ENCODE measurements at places on chromosomes 6 and 20.

DNA sequence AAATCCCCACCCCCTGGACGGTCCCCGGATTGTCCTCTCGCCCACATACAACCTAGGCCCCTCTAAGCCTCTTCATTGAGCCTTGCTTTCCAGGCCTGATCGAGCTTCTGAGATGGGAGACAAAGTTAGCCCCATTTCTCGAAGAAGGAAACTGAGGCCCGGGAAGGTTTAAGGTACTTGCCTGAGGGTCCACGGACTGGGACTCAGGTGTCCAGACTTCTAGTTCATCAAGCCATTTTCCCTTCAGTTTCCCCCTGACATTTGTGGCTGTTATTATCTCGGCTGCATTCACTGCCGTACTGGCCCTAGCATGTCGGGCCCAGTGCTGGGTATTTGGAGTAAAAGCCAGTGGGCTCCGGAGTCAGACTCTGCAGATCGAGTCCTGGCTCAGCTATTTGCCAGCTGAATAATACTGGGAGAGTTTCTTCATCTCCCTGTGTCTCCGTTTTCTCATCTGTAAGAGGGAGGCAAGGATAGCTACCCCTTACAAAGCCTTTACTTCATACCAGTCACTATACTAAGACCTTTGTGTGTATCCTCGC lies 633 bp downstream of the RPRD1B start:
- DNase-seq, result no peak

DNA sequence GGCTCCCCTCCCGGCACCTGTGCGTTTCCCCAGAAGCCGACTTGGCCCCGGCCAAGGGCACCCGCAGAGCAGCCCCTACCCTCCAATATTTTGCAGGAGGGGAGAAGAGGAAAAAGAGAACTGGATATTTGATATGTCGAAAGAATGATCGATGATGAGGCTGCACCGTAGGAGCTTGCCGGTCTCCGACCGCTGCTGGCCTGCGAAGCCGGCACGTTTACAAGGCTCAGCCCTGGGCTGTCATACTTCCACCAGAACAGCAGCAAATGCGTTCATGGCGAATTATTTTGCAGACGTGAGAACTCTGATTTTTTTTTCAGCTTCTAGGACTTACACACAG lies 296.7 kb downstream of the TFAP2C start:
- no peak for DNase-seq

- DNase-seq, result no peak
Measured at GRCh38 chr20:33217052-33217451, at the start of gene BPIFA3. BPIFA3 (plus strand) TSS chr20:33217352; CDS start chr20:33217537, 185 bp downstream.

GRCh38 chr6:29419516-29419915 lies 4.8 kb downstream of the OR12D1 start:
- peak; percentile 27 for DNase-seq

DNA sequence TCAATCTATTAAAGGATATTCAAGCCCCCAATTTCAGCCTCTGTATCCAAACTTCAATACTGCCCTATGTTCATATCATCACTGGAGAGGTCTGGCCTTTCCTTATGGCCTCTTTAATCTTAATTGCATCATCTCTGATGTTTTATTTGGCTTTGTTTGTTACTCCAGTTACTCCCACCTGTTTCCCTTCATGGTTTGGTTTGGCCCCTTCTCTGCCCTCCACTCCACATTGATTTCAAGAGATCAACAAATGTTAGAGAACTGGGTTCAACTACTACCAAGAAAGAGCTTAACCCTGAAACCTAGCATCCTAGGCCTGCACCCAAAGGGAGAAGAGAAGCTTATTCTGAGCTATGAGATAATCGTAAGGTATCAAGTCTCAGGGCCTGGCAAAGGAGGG lies 221.6 kb downstream of the LAMA2 start:
- DNase-seq, result no peak

DNA sequence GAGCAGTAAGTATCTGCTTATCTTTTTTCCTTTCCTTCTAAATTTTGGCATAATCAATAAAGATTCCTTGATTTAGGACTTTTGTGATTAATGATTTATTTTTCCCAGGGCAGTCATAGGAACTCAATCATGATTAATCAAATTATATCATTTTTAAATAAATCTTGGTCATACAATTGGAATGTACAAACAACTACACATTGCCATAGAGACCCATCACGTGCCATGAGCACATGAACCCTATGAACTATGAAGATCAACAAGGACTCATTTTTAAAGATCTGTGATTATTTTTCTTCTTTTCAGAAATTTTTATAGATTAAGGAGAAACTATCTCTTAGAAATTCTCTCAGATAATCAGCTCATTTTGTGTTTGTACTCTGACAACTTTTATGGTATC lies 622.4 kb downstream of the BCKDHB start:
- no peak for DNase-seq

DNA sequence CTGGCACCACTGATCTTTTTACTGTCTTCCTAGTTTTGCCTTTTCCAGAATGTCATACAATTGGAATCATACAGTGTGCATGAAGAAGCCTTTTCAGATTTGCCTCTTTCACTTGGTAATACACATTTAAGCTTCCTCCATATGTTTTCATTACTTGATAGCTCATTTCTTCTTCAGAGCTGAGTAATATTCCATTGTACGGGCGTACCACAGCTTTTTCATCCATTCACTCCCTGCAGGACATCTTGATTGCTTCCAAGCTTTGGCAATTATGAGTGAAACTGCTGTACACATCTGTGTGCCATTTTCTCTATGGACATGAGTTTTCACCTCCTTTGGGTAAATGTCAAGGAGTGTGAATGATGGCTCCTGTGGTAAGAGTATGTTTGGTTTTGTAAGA lies 46.2 kb upstream of the LY86 start:
- no peak for DNase-seq

GRCh38 chr6:45742591-45742990 lies 273.1 kb downstream of the CLIC5 start:
- DNase-seq, result no peak

- no peak for DNase-seq
Measured at GRCh38 chr20:63825331-63826118, 5.5 kb downstream of the ZBTB46 start.

- peak; percentile 58 for DNase-seq
Measured at GRCh38 chr6:36593569-36594028, 563 bp upstream of the SRSF3 start.

GRCh38 chr6:127391094-127391953 lies 47.9 kb upstream of the ECHDC1 start:
- DNase-seq, result no peak

DNA sequence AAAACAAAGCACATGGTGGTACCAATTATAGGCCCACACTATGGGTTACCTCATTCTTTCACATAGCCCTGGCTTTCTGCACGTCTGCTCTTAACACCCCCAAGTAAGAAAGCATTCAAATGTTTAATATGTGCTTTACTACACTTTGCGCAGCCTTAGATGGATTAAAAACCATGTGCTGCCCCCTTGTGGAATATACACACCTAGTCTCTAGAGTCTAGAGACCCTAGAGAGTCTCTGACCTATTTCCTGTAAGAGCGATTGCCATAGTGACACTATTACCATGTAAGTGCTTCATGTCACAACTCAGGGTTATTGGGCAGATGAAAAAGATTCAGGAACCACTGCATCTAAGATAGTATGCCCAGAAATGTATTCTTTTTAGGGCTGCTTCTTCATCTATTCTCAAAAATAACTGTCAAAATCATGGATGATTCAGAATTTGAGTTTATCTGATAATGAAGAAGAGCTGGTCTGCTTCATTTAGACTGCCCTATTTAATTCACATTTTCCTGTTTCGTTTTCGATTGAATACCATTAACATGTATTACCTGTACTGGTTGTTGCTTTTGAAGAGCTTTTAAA lies 186.3 kb downstream of the ADGB start:
- peak; percentile 59 for DNase-seq

DNA sequence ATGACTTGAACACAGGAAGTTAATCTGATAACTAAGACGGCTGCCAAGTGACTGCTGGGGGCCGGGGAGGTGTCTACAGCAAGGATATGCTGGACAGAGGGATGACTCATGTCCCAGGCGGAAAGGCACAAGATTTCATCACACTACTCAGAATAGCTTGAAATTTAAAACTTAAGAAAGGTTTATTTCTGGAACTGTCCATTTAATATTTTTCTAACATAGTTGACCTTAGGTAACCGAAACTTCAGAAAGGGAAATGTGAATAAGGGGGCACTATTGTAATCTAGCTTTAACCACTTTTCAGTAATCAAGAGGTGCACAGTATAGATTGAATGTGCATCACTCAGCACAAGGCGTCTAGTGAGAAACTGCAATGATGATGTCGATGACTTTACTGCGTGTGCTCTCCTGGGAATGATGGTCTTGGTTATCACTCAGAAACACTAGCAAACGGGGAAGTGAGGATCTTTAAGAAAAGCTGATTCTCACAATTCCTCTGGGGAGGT lies 171.5 kb downstream of the QKI start:
- DNase-seq, result peak; percentile 91

GRCh38 chr6:62716719-62717118 lies 430.7 kb upstream of the KHDRBS2 start:
- no peak for DNase-seq

DNA sequence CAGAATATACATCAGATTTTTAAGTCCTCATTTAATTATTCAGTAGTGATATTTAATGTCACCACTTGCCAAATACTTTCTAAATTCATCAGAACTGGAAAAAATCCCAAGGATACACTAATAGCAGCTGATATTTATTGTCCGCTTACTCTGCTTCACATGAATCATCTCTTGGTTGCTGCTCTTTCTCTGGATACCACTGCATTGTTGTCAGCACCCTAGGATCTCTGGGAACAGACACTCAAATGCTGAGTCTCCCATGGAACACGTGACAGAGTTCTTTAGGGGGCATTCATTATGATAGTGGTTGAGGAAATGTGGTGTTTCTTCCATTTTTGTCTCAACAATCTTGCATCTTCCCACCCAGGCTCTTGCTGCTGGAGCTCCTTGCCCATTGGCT lies 318.0 kb downstream of the RFPL4B start:
- DNase-seq, result no peak

DNA sequence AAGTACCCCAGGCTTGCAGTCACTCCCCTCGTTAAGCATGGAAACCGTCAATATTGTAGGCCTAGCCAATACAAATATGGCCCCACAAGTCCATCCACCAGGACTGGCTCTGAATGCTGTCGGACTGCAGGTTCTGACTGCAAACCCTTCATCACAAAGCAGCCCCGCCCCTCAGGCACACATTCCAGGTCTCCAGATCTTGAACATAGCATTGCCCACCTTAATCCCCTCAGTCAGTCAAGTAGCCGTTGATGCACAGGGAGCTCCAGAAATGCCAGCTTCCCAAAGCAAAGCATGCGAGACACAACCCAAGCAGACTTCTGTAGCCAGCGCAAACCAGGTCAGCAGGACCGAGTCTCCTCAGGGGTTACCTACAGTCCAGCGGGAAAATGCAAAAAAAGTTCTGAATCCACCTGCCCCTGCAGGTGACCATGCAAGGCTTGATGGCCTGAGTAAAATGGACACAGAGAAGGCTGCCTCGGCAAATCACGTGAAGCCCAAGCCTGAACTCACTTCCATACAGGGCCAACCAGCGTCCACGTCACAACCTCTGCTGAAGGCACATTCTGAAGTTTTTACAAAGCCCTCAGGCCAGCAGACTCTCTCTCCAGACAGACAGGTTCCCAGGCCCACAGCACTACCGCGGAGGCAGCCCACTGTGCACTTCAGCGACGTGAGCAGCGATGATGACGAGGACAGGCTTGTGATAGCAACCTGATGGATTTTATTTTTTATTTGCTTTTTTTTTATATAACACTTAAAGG lies 126.2 kb upstream of the EDN1 start:
- no peak for DNase-seq

- no peak for DNase-seq
Measured at GRCh38 chr20:45452772-45453691, 16.5 kb upstream of the WFDC2 start.

GRCh38 chr6:155248008-155249001 lies 15.5 kb upstream of the CLDN20 start:
- peak; percentile 59 for DNase-seq

- DNase-seq, result no peak
Measured at GRCh38 chr6:120348926-120349325, 985.4 kb downstream of the TBC1D32 start.

GRCh38 chr6:160462551-160463109 lies 114.5 kb downstream of the SLC22A3 start:
- DNase-seq, result peak; percentile 71

DNA sequence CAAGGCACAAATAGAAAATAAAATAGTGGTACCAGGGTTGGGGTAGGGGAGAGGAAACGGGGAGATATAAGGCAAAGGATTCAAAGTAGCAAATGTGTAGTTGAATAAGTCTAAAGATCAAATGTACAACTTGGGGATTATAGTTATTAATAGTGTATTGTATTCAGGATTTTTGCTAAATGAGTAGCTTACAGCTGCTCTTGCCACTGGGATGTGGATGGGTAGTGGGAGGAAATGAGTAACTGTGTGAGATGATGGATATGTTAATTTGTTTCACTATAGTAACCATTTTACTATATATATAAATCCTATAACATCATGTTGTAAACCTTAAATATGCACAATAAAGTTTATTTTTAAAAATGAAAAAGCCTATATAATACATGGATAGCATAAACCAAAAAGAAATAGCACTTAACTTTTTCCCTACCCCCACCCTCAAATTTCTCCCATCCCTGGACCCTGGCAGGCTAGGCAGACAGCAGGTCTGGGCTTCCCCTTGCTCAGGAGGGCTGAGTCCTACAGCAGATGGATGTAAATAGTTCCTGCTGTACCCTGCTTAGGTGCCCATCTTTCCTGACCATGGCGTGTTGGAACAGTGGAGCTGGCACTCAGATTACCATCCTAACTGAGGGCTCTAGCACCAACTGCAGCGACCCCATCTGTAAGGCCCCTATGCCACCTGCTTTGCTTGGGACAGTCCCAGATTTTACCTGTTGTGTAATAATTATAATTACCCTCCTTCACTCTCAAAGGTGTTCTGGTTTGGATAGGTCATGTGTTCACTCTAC lies 28.6 kb upstream of the PBOV1 start:
- no peak for DNase-seq

Measured in Daoy (cell line).